CD4-positive, alpha-beta T cell (primary cell): ENCODE measurements at places on chromosomes 2 and 18.

DNA sequence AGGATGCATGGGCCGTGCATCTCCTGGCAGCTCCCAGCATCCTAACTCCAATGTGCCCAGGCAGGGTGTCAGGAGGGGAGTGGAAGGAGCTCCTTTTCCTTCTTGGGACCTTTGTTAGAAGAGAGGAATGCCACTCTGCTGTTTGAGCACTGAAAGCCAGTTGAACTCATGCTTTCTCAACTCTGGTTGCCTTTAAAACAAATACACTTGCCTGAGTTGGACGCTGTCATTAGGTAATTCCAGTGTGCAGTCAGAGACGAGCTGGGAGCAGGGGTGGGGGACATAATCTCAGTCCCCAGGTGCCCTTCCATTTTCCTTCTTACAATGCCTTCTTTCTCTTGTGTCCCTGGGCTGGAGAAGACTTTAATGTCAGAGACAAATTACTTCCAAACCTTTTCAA lies 44.4 kb upstream of the IL1R2 start:
- no peak for DNase-seq

DNA sequence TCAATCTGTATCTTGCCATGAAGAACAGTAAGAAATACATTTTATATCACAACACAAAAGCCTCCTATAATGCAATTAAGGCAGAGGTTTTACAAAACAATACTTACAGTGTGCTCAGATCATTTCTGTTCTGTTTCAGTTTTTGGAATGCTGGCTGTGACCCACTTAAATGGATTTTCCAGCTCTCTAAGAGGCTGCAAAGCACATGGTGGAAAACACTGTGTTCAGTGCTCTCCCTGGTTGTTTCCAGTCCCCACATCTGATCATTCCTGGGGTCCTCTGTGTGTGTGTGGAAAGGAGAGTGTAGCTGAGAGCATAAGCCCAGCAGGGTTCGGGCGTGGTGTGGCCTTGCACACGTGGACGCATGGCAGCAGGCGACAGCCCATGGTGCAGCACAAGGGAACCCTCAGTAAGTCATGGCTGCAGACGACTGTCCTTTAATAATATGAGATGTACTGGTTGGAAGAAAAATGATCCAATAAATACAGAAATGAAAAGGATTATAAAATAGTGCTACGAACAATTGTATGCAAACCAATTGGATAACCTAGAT lies 95.6 kb downstream of the FAM210A start:
- no peak for DNase-seq

- no peak for DNase-seq
These were observed 810.7 kb downstream of the LRRTM4 start for GRCh38 chr2:76711490-76711889.

DNA sequence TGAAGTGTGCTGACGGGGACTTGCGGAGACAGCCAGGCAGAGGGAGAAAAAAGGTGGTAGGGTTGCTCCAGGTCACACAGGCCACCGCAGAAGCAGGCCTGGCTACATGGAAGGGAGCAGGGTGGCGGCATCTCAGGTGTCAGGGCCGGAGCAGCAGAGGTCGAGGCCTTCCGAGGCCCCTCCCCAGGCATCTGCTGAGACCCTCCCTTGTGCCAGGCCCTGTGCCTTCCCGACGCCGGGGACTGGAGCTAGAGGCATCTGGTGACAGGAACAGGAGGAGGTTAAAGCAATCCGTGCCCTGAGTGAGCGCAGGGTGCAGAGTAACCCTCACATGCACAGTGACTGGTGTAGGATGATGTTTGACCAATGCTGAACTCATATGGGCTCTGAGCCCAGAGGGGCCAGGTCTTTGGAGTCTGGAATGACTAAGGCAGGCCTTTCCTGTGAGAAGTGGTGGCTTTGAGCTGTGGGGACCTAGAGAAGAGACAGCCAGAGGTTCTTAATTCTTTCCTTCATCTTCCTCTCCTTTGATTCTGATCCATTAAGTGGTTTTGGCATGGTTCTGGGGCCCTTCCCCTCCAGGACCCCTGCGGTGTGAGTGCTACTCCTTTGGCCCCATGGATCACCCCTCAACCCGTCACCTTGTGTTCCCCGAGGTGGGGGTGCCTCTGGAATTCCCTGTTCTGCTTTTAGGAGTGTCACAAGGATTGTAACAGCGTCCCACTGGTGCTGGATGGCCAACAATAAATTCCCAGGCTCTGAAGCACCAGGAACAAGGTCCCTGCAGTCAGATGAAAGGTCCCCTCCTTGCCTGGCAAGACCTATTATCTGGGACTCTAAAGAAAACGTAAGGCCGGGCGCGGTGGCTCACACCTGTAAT lies 72.1 kb downstream of the KLHL29 start:
- DNase-seq, result no peak

DNA sequence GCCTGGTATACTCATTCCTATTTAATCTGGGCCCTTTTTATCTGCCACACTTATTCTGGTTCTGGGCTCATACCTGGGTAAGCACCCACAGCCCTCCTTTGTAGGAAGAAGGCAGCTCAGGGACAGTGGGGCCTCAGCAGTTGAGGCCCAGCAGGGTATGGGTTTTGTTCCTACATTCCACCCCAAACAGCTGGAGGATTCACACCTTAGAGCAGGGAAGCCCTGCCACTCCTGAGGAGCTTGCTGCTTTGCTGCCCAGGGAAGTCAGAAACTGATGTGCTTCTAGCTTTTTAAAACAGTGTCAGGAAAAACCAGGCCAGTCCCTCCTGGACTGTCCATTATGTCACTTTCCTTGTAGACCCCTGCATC lies 1.2 kb upstream of the LBX2 start:
- no peak for DNase-seq

GRCh38 chr2:213861638-213862037 lies 549.2 kb upstream of the VWC2L start:
- no peak for DNase-seq

GRCh38 chr2:191622374-191623320 lies 55.3 kb upstream of the NABP1 start:
- DNase-seq, result no peak

DNA sequence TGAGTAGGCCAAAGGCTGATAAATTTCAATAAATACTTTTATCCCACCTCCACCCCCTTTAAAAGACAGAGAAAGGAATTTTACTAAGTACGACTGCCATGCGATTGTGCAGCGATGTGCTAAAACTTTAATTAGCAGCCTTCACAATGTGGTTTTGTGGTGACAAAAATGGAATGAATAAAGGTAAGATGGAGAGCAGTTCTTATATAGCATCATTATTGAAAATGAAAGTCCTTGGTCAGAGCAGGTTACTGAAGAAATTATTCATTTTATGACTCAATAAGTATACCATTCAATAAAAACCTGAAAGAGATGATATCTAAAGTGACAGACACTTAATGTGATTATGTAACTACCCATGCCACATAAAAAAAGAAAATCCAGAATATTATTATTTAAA lies 33.2 kb upstream of the MTIF2 start:
- no peak for DNase-seq

GRCh38 chr2:199382091-199382490 lies 75.6 kb downstream of the SATB2 start:
- DNase-seq, result no peak

GRCh38 chr2:84823788-84824187 lies 57.1 kb downstream of the TRABD2A start:
- DNase-seq, result no peak

DNA sequence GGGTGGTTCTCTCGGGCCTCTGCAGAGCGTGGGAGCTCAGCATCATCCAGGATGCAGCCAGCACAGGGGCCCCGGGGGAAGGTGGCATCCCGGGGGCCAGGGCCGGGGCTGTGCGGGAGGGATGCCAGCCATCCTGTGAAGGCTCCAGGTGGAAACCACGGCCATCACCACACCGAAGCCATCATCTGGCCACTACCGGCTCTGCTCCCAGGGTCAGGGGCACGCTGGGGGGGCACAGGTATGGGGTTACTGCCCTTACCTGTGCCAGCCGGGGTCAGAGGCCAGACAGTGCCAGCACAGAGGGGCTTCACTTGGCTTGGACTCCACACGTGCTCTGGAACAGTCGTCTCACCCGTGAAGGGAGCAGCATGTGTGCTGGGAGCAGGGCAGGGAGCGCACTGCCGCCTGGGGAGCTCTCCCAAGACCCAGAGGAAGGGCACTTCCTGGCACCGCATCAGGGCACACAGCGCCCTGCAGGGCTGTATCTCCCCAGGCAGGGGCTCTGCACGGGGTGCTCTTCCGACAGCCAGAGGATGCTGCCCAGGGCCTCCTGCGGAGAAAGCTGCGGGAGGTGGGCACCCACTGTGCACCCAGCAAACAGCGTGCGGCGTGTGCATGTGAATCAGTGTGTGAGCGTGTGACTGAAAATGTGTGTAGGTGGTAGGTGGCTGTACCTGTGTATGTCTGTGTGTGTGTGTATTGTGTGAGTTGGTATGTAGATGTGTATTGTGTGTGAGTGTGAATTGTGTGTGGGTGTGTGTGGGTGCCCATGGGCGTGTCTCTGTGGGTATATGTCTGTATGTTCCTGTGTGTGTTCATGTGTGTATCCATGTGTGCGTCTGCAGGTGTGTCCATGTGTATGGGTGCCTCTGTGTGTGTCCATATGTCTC lies 75.0 kb downstream of the PTGR3 start:
- no peak for DNase-seq

- no peak for DNase-seq
These were observed 32.9 kb upstream of the GLI2 start for GRCh38 chr2:120702801-120703200.

GRCh38 chr2:85411405-85411748 lies 1.2 kb upstream of the CAPG start:
- no peak for DNase-seq
